Activated CD4-positive, alpha-beta T cell treated with anti-CD3 and anti-CD28 coated beads, Interleukin-2, amount 50 U/mL, for 1 hour (primary cell): ENCODE measurements at places on chromosomes 12 and 14.
A peak's percentile ranks its signal among the peaks of the same experiment; 100 is the strongest.

DNA sequence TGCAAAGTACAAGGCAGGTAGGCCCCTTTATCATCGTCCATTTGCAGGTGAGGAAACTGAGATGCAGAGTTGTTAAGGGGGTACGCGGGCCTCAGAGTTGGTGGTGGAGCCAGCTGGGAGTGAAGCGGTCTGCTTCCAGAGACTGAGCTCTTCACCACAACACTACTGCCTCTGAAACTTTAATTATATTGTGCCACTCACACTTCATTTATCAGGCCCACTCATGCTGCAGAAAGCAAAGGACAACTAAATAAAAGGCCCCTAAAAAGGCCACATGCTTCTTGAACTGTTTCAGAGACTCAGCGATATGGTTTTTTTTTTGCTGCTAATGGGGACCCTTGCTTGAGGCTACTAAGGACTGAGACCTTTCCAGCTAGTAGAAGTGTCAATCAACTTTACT is 153.1 kb downstream of the TTC7B start:
- no peak for DNase-seq

DNA sequence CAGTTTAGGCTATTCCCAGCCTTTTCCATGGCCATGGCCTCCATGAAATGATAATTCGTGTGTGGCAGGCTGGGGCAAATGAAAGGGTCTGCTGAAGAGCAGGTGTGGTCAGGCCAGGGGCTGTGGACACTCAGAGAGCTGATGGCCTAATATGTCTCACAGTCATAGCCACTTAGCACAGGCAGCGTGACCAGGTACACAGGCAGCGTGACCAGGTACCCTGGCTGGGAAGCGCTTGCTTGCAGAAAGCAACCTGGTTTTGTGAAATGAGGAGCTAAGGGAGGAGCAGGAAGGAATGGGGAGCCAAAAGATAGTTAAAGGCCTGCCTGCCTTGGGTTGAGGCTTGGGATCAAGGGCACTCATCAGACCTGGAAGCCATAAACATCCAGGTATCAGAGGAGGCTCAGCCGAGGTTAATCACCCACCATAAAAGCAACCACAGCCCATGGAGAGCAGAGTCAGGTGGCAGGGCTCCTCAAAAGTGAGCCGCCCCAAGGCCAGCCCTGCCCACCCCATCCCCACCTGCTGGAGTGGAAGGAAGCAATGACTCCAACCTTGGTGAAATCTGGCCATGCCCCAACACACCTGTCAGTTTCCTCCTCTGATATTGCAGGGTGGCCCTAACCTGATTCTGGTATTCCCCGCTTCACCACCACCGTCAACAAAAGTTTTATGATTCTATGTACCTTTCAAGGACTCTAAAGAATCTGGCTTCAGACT is 8.0 kb upstream of the KRT8 start:
- DNase-seq = no peak

DNA sequence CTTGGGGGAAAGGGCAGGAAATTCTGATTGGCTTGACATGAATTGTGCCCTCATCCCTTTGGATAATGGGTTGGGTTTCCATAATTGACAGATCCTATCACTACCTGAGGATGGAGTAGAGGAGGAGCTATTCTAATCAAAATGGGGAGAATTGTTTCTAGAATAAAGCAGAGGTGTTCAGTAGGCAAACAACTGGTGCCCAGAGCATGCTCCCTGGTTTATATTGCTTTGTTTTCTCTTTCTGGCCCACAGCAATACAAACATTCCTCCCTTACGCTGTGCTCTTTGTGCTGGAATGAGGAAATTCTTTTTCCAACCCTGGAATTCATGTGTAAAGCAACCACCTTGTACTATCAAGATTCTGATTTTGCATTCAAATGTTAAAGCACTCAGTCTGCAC is 147.4 kb downstream of the RASSF9 start:
- no peak for DNase-seq

GRCh38 chr14:70183991-70184390 is 4.8 kb downstream of the SLC8A3 start:
- no peak for DNase-seq

DNA sequence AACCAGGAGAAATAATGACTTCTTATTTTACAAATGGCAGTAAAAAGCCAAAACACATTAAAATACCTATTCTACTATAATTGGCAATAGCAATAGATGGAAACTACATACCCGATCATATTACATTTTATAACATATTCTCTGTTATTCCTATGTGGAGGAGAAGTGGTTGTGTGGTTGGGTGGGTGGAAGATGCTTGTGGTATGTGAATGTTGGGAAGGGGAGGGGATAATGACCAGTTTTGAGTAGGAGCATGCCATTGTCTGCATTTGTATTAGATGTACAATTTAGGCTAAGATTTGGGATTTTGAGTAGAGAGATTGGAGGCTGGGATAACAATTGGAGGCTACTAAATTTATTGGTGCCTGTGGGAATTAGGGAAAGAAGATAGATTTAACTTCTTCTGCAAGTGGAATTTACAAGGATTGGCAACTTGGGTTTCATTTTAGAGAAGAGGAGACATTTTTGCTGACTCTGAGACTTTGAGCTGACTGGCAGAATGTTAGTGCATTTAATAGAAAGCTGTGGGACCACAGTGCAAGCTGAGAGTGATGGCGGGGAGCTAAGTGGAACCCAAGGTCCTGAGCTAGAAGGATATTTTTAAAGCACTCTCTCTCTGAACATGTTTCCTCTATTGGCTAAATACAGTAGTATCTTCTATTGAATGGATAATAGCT is 65.2 kb downstream of the SLC16A7 start:
- no peak for DNase-seq

GRCh38 chr14:86575141-86575540 is 1045.2 kb downstream of the FLRT2 start:
- DNase-seq = no peak

GRCh38 chr12:5171701-5172100 is 128.0 kb downstream of the KCNA5 start:
- no peak for DNase-seq

- DNase-seq = no peak
Measured at GRCh38 chr14:81301371-81301770, 80.6 kb upstream of the GTF2A1 start.

- DNase-seq = no peak
Measured at GRCh38 chr12:111775205-111776193, 8.8 kb downstream of the ALDH2 start.

GRCh38 chr14:72892879-72893635 is 844 bp downstream of the DPF3 start:
- peak; percentile 11 for DNase-seq
